Breast epithelium (tissue), 4 donors: ENCODE measurements at places on chromosomes 1 and 21. TPM values are rescaled to one million over a fixed set of nuclear protein-coding genes. Genes with fewer than 3 reads are reported as not detected.

The FCRL4 gene
- not detected for total RNA-seq

The MSH4 gene
- total RNA-seq: 0.32 TPM

The KMO gene
- total RNA-seq: 1.1 TPM

The SPRR2A gene
- total RNA-seq: not detected

The KCTD3 gene
- total RNA-seq: 100.0 TPM

The PAQR6 gene
- 2.5 TPM for total RNA-seq

The LIN28A gene
- not detected for total RNA-seq

The NOTCH2NLA gene
- total RNA-seq: 89.3 TPM

- H3K4me3 ChIP-seq: no peak overlapping the region
- DNase-seq: no peak
- no peaks in the 10 kb centered on the region for H3K4me1 ChIP-seq
- H3K36me3 ChIP-seq: no peaks in the 10 kb centered on the region
- H3K27ac ChIP-seq: no peak overlapping the region
- H3K27me3 ChIP-seq: no peaks in the 10 kb centered on the region
Observed at GRCh38 chr1:62210960-62211359, 16.3 kb downstream of the L1TD1 start.

GRCh38 chr1:208235982-208236761 lies 8.0 kb downstream of the PLXNA2 start:
- no peak for DNase-seq
- H3K27me3 ChIP-seq: no peaks in the 10 kb centered on the region
- no peak overlapping the region for H3K4me3 ChIP-seq
- no peaks in the 10 kb centered on the region for H3K4me1 ChIP-seq

- H3K4me3 ChIP-seq: peak overlapping the region; percentile 57
- no peak for DNase-seq
- no peak overlapping the region for H3K27ac ChIP-seq
Observed at GRCh38 chr1:47725000-47725473, 272.1 kb downstream of the TRABD2B start.

DNA sequence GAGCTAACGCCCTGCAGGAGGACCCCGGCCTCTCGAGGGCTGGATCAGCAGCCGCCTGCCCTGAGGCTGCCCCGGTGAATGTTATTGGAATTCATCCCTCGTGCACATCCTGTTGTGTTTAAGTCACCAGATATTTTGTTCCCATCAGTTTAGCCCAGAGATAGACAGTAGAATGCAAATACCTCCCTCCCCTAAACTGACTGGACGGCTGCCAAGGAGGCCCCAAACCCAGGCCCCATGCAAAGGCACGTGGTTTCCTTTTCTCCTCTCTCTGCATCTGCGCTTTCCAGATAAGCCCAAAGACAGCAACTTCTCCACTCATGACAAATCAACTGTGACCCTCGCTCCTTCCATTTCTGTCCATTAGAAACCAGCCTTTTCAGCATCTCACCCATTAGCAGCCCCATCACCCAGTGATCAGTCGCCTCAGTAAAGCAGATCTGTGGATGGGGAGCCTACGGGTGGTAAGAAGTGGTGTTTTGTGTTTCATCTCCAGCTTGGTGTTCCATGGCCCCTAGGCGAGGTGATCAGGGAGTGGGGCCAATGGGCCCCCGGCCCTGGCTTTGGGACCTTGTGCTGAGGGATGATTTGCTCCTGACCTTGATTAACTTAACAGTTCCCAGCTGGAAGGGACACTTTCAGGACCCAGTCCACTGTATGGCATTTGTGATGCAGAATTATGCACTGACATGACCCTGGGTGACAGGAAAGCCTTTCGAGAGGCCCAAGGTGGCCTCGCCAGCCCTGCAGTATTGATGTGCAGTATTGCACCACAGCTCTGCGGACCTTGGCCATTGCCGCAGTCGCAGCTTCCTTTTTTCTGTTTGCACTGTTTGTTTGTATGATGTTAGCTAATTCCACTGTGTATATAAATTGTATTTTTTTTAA lies 5.2 kb downstream of the NPPA start:
- no peak for DNase-seq
- H3K36me3 ChIP-seq: peaks cover 9% of the 10 kb centered on the region
- H3K4me3 ChIP-seq: no peak overlapping the region
- H3K27me3 ChIP-seq: no peaks in the 10 kb centered on the region
- H3K4me1 ChIP-seq: no peaks in the 10 kb centered on the region

GRCh38 chr1:88731475-88732269 lies 47.6 kb downstream of the PKN2 start:
- H3K27ac ChIP-seq: peak overlapping the region; percentile 40
- no peaks in the 10 kb centered on the region for H3K36me3 ChIP-seq
- no peak for DNase-seq

- H3K27ac ChIP-seq: no peak overlapping the region
- H3K4me1 ChIP-seq: no peaks in the 10 kb centered on the region
- no peaks in the 10 kb centered on the region for H3K36me3 ChIP-seq
- H3K27me3 ChIP-seq: no peaks in the 10 kb centered on the region
Observed at GRCh38 chr1:92315766-92316599, 17.1 kb downstream of the RPAP2 start.

- H3K36me3 ChIP-seq: no peaks in the 10 kb centered on the region
- H3K27me3 ChIP-seq: no peaks in the 10 kb centered on the region
- no peak overlapping the region for H3K4me3 ChIP-seq
- no peak overlapping the region for H3K27ac ChIP-seq
Observed at GRCh38 chr1:209926045-209926444, 12.0 kb upstream of the SYT14 start.

DNA sequence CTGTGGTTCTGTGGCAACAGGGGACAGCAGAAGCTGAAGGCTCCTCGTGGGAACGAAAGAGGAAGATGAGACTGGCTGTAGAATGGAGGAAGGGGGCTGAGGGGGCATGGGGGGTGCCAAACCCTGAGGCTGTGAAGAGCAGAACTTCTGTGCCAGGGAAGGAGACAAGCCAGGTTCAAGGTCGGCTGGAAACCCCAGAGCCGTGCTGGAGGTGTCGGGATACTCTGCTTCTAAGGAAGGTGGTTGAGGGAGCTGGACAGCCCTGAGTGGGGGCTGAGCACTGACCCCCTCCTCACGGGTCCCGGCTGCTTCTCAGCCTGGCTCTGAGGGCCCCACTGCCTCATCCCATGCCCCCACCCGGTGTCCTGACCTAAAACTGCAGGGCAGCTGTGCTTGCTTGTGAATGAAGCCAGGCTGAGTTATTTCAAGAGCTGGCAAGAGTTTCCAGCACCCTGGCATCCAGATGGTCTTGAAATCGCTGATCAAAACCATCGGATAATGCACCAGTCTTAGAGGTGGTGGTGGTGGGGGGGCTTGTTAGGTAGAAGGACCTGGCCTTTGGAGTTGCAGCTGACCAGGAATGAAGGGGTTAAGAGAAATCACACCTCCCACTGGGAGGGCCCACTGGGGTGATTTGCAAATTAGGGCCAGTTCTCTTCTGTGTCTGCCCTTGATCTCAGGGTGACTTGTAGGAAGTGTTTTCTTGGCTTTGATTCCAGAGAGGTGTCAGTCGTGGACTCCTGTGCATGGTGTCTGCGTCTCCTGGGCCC lies 218.9 kb upstream of the C1orf174 start:
- H3K4me1 ChIP-seq: no peaks in the 10 kb centered on the region

DNA sequence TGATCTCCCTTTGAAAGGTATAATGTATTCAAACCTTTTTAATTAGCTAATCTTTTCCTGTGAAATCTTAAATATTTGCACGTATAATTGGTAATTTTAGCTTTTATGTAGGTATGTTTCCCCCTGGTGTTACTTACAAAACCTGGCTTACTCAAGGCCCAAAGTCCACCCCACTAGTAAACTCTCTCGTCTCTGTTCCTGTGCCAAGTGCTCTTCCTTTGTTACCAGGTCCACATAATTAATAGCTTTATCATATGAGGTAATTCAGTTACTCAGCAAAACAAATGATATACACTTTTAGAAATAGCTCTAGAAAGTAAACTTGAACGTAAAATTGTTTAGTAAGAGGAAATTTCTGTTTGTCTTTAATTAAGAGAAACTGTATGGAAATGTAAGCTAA lies 36.7 kb downstream of the NFIA start:
- H3K4me3 ChIP-seq: no peak overlapping the region
- H3K4me1 ChIP-seq: peaks cover 5% of the 10 kb centered on the region
- no peaks in the 10 kb centered on the region for H3K27me3 ChIP-seq
- no peak overlapping the region for H3K27ac ChIP-seq
- H3K36me3 ChIP-seq: no peaks in the 10 kb centered on the region

- DNase-seq: peak; percentile 35
- H3K4me1 ChIP-seq: peaks cover 10% of the 10 kb centered on the region
- no peaks in the 10 kb centered on the region for H3K27me3 ChIP-seq
- no peaks in the 10 kb centered on the region for H3K36me3 ChIP-seq
- H3K27ac ChIP-seq: peak overlapping the region; percentile 99
Observed at GRCh38 chr1:94863297-94863911, 43.2 kb downstream of the SLC44A3 start.

- H3K4me3 ChIP-seq: no peak overlapping the region
- DNase-seq: no peak
- H3K27ac ChIP-seq: peak overlapping the region; percentile 36
- H3K27me3 ChIP-seq: no peaks in the 10 kb centered on the region
Observed at GRCh38 chr1:101150670-101151069, 86.1 kb upstream of the S1PR1 start.

DNA sequence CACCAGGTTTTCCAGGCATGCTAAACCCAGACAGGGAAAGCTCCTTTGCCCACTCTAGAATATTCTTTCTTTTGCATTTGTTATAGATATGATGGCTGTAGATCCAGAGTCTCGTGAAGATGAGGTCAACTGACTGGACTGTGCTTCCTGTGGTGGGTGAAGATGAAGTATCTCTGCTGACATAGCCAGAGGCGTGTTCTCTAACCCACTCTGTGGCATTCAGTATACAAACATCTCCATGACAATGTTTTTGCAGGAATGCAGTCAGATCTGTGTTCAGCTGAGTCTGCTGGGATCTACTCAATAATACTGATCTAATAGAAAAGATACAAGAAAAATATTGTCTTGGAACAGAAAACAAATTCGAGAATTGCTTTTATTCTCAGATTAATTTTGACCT lies 11.3 kb downstream of the RWDD2B start:
- no peaks in the 10 kb centered on the region for H3K4me1 ChIP-seq
- H3K27me3 ChIP-seq: no peaks in the 10 kb centered on the region
- H3K4me3 ChIP-seq: no peak overlapping the region
- no peak for DNase-seq
- no peaks in the 10 kb centered on the region for H3K36me3 ChIP-seq
- no peak overlapping the region for H3K27ac ChIP-seq

DNA sequence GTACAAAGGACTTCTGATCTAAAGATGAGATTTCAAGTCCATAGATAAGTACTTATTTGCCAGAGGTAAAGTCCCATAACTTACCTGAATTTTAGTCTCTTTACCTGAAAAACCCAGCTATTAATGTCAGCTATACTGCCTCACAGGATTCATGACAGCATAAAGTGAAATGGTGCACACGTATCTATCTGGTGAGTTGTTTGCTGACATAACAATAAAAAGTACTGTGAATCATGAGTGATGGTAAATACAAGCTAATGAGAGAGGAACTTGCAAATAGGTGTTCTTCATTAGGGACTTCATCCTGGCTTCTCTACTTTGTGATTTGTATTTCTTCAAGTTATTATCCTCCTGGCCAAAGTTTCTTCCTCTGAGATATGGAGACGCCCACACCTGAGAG lies 225.1 kb upstream of the C8B start:
- no peak for DNase-seq
- H3K4me1 ChIP-seq: no peaks in the 10 kb centered on the region
- H3K4me3 ChIP-seq: no peak overlapping the region
- no peak overlapping the region for H3K27ac ChIP-seq
- H3K36me3 ChIP-seq: no peaks in the 10 kb centered on the region

DNA sequence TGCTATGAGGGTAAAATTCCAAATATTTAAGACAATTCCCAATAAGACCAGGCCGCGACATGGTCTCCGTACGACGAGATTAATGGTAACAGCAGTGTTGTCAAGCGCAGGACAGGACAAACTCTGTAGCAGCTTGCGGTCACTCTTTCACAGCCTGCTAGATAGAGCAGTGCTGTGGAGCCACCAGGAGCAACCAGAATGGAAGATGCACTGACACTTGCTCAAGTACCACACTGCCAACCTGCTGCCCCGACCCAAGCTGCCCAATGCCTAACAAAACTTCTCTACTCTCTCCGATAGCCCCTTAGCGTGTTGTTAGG lies 636 bp downstream of the WARS2 start:
- H3K27ac ChIP-seq: peak overlapping the region; percentile 99
- no peaks in the 10 kb centered on the region for H3K36me3 ChIP-seq
- H3K27me3 ChIP-seq: no peaks in the 10 kb centered on the region
- DNase-seq: no peak

DNA sequence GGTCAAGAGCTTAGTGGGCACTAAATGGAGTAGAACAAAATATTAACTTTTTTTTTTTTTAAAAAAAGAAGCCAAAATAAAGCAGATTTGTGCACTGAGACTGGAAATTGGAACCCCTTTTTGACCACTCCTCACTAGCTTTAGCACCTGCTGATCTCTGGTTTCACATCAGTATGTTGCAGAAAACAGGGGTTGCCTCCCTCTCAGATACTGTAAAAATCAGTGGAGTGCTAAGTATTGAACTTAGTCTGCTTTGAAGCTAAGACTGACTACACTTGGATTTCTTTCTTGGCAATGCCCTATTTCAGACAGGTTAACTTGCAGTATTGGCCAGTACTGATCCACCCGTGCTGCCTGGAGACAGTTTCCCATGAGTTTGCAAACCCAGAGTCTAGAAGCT lies 2.7 kb upstream of the KIAA0040 start:
- no peak for DNase-seq
- peak overlapping the region; percentile 59 for H3K27ac ChIP-seq
- peaks cover 4% of the 10 kb centered on the region for H3K4me1 ChIP-seq

DNA sequence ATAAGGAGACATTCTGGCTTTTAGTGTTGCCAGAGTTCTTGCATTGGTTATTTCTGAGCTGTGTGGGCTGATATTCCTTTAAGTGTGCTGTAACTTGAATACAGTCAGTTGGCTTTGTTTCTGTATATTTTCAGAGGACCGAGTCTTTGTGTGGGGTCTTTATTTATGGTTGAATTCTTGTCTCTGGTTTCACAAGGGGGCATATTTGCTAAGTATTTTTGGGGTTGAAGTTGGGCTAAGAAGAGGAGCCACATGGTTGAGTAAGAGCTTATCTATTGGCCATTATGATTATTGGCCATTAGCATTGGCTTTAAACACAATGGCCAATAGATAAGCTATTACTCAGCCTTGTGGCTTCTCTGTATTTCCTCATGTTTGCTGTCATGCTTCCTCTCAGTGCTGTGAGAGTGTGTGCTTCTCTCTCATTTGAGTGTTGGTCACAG lies 26.3 kb upstream of the PTGFR start:
- H3K4me1 ChIP-seq: no peaks in the 10 kb centered on the region
- no peaks in the 10 kb centered on the region for H3K27me3 ChIP-seq
- no peaks in the 10 kb centered on the region for H3K36me3 ChIP-seq
- no peak overlapping the region for H3K27ac ChIP-seq

- H3K4me3 ChIP-seq: no peak overlapping the region
- no peaks in the 10 kb centered on the region for H3K4me1 ChIP-seq
- H3K36me3 ChIP-seq: no peaks in the 10 kb centered on the region
Observed at GRCh38 chr1:118650107-118650807, 337.9 kb downstream of the TBX15 start.

DNA sequence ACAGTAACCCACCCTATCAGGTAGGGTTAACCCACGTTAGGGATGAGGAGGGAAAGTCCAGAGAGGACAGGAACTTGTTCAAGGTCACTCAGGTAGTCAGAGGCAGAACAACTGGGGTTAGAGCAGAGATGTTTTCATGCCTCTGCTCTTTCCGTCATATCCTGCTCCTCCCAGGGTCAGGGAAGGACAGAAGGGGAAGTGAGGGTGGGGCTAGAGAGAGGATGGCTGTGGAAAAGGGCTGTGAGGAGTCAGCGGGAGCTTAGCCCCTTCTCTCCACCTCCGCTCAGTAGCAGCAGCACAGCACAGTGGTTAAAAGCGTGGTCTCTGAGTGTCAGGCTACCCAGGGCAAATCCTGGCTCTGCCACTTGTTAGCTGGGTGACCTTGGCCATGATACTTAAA lies 36.5 kb downstream of the DDX20 start:
- H3K36me3 ChIP-seq: no peaks in the 10 kb centered on the region
- no peak overlapping the region for H3K27ac ChIP-seq
- no peak for DNase-seq
- H3K27me3 ChIP-seq: no peaks in the 10 kb centered on the region
- H3K4me1 ChIP-seq: no peaks in the 10 kb centered on the region
- no peak overlapping the region for H3K4me3 ChIP-seq
